T-cell (primary cell): ENCODE measurements at places on chromosomes 11 and 22. TPM values are rescaled to one million over a fixed set of nuclear protein-coding genes. Genes with fewer than 3 reads are reported as not detected.

The OR52A1 gene
- total RNA-seq = not detected

The MUC6 gene
- not detected for total RNA-seq

DNA sequence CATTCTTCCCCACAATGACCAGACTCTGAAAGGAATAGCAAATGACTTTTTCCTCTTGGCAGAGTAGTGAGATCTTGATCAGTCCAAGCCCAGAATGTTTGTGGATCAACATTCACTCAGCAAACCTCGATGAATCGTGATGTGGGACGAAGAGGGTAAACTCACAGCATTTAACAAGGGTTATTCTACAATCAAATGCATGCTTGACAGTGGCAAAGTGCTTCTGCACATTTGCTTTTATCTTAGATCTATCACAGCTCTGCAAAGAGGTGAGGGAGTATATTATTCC is 31.8 kb downstream of the TMPRSS5 start:
- no peak overlapping the region for H3K27ac ChIP-seq
- no peaks in the 10 kb centered on the region for H3K36me3 ChIP-seq
- DNase-seq = no peak
- H3K4me3 ChIP-seq = no peak overlapping the region
- peaks cover 3% of the 10 kb centered on the region for H3K27me3 ChIP-seq

The PDGFB gene
- total RNA-seq = 18.3 TPM

GRCh38 chr11:72220696-72221363 is 3.7 kb upstream of the INPPL1 start:
- peaks cover 5% of the 10 kb centered on the region for H3K4me1 ChIP-seq
- peaks cover 22% of the 10 kb centered on the region for H3K27me3 ChIP-seq
- no peaks in the 10 kb centered on the region for H3K36me3 ChIP-seq
- no peak overlapping the region for H3K4me3 ChIP-seq
- no peak for DNase-seq
- no peak overlapping the region for H3K27ac ChIP-seq

- no peaks in the 10 kb centered on the region for H3K36me3 ChIP-seq
- H3K27me3 ChIP-seq = peaks cover 6% of the 10 kb centered on the region
- no peak overlapping the region for H3K27ac ChIP-seq
- H3K4me3 ChIP-seq = no peak overlapping the region
Observed at GRCh38 chr11:134878785-134879184, 466.7 kb upstream of the B3GAT1 start.

DNA sequence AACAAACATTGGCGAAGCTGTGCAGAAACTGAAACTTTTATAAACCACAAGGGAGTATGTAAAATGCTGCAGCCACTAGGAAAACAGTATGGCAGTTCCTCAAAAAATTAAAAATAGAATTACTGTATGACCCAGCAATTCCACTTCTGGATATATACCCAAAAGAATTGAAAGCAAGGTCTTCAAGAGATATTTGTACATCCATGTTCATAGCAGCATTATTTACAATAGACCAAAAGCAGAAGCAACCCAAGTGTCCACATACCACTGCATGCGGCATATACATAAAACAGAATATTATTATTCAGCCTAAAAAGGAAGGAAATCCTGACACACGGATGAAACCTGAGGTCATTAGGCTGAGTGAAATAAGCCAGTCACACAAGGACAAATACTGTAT is 85.8 kb downstream of the RELT start:
- DNase-seq = no peak
- no peak overlapping the region for H3K4me3 ChIP-seq
- H3K4me1 ChIP-seq = no peaks in the 10 kb centered on the region
- no peak overlapping the region for H3K27ac ChIP-seq
- no peaks in the 10 kb centered on the region for H3K27me3 ChIP-seq
- H3K36me3 ChIP-seq = no peaks in the 10 kb centered on the region

The TECTA gene
- 0.60 TPM for total RNA-seq
